ENCODE measurements at places on chromosomes 1 and 21.
A peak's percentile ranks its signal among the peaks of the same experiment; 100 is the strongest.

DNA sequence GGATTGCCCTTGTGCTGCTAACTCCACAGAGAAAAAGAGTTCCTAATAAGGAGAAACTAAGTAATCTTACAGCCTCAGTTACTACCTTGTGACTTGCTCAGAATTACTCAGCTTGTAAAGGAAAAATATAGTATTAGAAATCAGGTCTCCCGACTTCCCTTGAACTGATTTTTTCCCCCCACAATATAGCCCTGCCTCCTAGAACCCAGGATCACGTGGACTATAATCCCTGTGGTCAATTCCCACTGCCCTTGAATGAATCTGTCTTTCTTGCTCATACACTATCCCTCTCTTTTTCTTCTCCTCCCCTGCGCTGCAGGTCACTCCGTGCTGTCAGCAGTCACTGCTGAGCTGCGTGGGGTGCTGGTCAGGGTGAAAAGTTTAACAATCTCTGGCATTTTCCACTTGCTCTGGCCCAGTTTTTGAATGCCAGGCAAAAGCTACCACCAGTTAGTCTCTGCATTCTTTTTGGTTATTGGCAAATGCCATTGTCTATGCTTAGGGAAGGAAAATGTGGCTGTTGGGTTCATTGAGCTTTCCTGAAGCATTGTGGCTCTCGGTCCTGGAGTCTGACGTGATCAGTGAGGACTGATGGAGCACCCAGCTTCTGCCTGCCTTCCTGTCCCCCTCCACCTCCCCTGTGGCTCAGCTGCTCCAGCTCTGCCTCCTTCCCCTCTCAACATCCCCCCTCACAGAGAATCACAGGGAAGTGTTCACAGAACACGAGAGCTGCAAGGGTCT lies 1.9 kb upstream of the MYOC start:
- no peaks in the 10 kb centered on the region for H3K27me3 ChIP-seq
- H3K4me3 ChIP-seq = no peak overlapping the region
- H3K36me3 ChIP-seq = no peaks in the 10 kb centered on the region

DNA sequence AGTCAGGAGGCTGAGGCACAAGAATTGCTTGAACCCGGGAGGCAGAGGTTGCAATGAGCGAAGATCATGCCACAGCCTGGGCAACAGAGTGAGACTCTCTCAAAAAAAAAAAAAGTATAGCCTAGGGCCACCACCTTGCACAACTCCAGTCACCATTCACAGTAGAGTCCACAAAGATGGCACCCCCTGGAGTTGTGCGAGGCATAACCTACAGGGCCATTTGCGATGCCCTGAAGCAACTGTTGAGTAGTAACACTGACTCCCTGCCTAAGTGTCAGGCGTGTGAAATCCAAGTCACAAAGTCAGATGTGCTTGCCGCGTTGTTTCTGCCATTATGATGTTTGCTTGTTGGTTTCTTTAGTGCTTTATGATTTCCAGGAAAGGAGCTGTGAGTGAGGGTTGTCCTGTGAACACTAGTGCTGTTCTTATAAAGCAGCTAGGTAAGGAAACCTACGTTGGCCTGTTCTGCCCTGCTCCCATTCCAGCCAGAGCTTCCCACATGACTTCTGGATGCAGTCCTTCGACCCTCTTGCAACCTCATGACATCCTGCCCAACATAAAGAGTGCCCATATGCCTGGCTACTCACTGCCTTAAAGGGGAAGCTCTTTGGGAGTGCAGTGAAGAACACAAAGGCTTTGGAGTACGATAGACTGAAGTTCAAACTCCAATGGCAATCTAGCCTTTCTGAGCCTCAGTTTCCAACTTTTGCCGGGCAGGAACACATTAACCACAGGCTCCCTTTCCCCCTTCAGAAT lies 29.8 kb downstream of the FHAD1 start:
- H3K36me3 ChIP-seq = no peaks in the 10 kb centered on the region
- no peaks in the 10 kb centered on the region for H3K4me1 ChIP-seq

- H3K27me3 ChIP-seq = peaks cover 28% of the 10 kb centered on the region
- peak overlapping the region; percentile 56 for H3K4me3 ChIP-seq
- H3K36me3 ChIP-seq = no peaks in the 10 kb centered on the region
- no peak for DNase-seq
- no peak overlapping the region for H3K27ac ChIP-seq
Measured at GRCh38 chr1:153261281-153262069, 2.0 kb downstream of the LORICRIN start.

DNA sequence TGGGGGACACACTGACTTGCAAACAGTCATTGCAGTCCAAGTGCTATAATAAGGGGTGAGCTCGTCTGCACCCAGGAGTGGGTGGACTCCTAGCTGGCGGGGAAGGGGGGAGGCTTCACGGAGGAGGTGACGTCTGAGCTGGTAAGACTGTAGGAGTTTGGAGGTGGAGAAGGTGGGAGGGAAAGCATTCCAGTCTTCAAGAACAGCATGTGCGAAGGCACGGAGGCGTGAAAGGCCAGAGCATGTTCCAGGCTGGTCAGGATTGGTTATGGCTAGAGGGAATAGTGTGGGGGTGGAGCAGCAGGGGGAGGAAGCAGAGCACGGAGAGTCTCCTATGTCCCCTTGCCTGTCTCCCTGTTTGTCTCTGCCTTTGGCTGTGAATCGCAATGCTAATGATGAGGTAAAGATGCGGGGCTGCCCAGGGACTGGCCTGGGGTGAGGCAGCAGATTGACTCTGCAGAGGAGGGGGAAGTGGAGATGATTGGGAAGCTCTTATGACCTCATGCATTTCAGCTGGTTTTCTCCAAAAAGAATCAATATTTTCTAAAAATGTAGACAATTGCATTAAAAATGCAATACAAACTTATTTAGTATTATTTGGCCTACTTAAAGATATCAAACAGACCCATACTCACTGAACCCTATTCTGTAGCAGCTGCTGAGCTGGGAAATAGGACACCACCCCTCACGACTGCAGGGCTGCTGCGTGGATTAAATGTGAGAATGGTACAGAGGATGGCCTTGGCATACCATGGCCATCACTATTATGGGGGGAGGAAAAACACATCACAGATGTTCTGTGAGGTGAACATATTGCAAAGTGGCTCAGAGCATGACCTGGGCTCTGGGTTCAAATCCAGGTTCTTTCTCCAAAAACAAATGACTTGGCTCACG lies 2.6 kb upstream of the ZNF436 start:
- H3K4me1 ChIP-seq = peaks cover 9% of the 10 kb centered on the region
- no peaks in the 10 kb centered on the region for H3K27me3 ChIP-seq
- H3K36me3 ChIP-seq = no peaks in the 10 kb centered on the region
- no peak for DNase-seq
- no peak overlapping the region for H3K4me3 ChIP-seq
- no peak overlapping the region for H3K27ac ChIP-seq

DNA sequence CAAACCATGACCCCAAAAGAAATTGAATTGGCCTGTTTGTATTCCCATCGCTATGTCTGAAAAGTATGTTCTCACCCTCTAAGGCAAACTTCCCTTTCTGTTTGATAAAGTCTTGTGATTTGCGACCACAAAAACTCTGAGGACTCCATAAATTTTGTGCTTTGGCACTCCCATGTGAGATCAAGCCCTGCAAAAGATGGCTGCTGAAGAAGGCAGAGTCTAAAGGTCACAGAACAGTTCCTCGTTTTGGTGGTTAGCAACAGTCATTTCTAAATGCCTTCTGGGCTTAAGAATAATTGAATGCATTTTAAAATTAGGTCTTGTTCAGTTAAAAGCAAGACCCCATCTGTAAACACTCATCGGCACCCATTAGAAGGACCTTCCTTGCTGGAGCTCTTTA lies 441.6 kb downstream of the OMA1 start:
- DNase-seq = no peak
- no peaks in the 10 kb centered on the region for H3K4me1 ChIP-seq
- H3K4me3 ChIP-seq = no peak overlapping the region

GRCh38 chr1:218444173-218444572 lies 99.0 kb downstream of the TGFB2 start:
- no peaks in the 10 kb centered on the region for H3K36me3 ChIP-seq
- H3K27ac ChIP-seq = no peak overlapping the region
- H3K4me3 ChIP-seq = no peak overlapping the region

DNA sequence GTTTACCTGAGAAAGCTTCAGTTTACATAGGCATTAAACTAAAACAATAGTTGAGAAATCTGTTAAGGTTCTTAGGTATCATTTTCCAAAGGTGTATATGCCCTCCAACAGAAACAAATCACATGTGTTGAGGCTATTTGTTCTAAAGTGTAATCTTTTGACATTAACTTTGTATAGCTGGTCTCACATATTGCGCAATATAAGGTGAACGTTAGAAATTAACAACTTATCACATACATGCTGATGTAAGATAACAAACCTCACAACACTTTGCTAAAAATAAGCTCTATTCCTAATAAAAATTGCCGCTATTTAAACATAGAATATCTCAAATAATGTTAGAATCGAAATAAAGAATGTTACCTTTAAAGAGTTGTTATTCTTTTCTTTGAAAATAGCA lies 340.6 kb downstream of the SRGAP2C start:
- H3K36me3 ChIP-seq = no peaks in the 10 kb centered on the region
- H3K4me3 ChIP-seq = no peak overlapping the region

DNA sequence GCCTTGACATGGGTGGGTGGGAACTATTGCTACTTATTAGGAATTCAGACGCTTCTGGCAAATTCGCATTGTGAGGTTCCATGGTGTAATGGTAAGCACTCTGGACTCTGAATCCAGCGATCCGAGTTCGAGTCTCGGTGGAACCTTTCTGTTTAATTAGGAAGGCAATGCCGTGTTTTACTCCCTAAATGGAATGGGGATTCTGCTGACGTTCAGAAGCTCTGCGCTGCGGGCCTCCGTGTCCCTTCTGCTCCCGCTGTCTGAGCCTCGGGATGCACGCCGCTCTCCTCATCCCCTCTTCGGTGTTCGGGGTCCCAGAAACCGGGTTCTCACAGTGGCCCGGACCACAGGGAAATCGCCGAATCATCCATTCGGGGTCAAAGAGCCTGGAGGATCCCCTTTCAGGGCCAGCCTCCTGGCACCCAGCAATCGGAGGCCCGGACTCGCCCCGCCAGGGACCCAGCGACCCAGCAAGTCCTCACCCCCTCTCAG lies 280.3 kb downstream of the FAM72C start:
- DNase-seq = no peak
- no peak overlapping the region for H3K27ac ChIP-seq
- peaks cover 11% of the 10 kb centered on the region for H3K27me3 ChIP-seq
- H3K4me3 ChIP-seq = no peak overlapping the region

GRCh38 chr1:169121146-169121923 lies 14.8 kb downstream of the ATP1B1 start:
- H3K4me1 ChIP-seq = no peaks in the 10 kb centered on the region
- no peaks in the 10 kb centered on the region for H3K36me3 ChIP-seq
- no peak overlapping the region for H3K27ac ChIP-seq

DNA sequence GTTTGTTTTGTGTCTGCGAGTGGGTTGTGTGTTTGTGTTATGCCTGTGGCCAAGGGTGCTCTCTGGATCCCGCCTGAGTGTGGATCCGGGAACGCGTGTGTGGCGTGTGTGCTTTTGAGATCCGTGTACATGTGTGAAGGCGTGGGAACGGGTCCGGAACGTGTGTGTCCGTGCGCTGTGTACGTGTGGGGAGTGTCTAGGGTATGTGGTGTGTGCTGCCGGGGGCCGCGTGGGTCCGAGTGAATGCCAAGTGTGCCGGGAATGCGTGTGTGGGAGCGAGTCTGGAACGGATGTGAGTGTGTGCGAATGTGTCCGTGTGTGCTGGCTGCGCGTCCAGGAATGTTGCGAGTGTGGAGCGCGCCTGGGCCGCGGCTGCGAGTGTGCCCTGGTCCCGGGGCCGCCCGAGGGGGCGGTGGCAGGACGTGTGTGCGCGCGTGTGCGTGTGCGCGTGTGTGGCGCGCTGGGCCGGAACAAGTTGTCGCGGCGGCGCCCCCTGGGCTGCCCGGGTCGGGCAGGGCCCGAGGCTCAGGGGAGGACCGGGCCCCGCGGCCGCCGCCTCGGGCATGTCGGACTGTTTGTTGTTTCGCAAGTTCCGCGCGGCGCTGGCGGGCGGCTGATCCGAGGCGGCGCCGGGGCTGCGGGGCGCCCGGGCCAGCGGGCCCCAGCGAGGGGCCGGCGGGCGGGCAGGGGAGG lies 953 bp downstream of the PTPRU start:
- H3K4me3 ChIP-seq = peak overlapping the region; percentile 48
- peaks cover 17% of the 10 kb centered on the region for H3K27me3 ChIP-seq
- DNase-seq = no peak
- no peaks in the 10 kb centered on the region for H3K36me3 ChIP-seq

GRCh38 chr1:236083650-236084385 lies 18.9 kb upstream of the NID1 start:
- no peak overlapping the region for H3K27ac ChIP-seq
- H3K4me3 ChIP-seq = no peak overlapping the region
- no peak for DNase-seq
- no peaks in the 10 kb centered on the region for H3K4me1 ChIP-seq
- H3K27me3 ChIP-seq = no peaks in the 10 kb centered on the region

DNA sequence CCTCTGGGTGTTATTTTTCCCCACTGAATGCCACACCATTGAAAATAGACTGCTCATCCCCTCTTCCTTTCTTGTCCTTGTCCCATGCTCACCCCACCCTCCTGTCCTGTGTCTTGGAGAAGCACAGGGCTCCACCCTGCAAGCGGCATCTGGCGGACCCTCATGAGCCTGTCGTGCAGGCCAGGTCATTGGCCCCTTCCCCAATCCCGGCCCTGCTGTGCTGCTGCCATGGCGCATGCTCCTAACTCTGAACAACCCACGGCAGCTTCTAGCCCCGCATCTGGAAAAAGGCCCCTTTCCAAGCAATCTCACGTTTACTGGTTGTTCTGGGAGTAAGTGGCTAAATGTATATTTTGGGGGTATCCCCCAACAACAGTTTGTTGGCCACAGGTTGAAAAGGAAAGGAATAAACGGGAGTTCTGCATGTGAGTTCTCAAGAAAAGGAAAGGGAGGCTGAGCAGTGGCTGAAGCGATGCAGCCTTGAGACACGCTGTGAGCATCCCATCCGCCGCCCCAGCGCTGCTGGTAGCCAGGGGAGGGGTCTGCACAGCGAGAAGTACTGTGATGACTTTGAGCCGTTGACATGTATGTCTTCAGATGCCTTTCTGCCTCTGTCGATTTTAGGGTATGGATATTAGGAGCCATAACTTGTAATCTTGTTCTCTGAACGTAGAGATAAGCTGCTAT lies 16.3 kb downstream of the AGMAT start:
- no peak for DNase-seq
- no peak overlapping the region for H3K27ac ChIP-seq
- H3K36me3 ChIP-seq = peaks cover 56% of the 10 kb centered on the region
- H3K4me3 ChIP-seq = no peak overlapping the region
- no peaks in the 10 kb centered on the region for H3K4me1 ChIP-seq

DNA sequence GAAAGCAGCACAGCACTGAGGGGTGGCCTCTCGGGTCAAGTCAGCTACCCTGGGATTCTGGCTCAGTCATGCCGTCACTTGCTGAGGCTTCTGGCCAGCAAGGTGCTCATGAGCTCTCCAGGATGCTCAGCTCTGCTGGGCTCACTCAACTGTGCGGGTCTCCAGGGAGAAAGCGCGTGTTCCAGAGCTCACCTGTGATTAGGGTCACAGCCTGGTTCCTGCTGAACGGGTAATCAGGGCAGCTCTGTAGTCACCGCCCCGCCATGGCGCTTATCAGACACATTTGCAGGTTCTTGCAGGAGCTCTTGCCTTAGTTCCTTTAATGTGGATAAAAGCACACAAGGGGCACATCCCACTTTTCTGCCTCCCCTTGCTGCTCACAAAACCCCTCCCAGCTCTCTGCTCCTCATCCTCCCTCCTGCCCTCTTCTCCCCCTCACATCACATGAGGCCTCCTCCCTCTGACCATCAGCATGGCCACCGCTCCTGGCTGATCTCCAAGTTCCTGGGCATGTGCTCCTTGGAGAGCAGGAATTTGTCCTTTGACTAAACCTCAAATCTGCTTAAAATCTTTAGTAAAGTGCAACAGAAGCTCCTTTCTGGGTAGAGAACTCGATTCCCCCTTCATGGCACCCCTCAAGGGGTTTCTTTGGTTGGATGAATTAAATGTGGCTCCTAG lies 2.0 kb downstream of the PCP4 start:
- DNase-seq = no peak
- no peaks in the 10 kb centered on the region for H3K36me3 ChIP-seq
- H3K4me1 ChIP-seq = no peaks in the 10 kb centered on the region

Measured in effector memory CD4-positive, alpha-beta T cell (primary cell).